ENCODE measurements at places on chromosomes 1 and 21. TPM values are rescaled to one million over a fixed set of nuclear protein-coding genes. Genes with fewer than 3 reads are reported as not detected.

Gene ALPL
- total RNA-seq, result not detected

Gene SOD1
- total RNA-seq, result 143 TPM

Gene ATP6V1G3
- not detected for total RNA-seq

Gene WNT3A
- not detected for total RNA-seq

Gene VWA1
- total RNA-seq, result not detected

Gene KLF17
- total RNA-seq, result not detected

Gene F13B
- not detected for total RNA-seq

Gene DMRTA2
- not detected for total RNA-seq

Gene TMEM39B
- 16.7 TPM for total RNA-seq

Gene RXRG
- not detected for total RNA-seq

Gene GFI1
- 18.8 TPM for total RNA-seq

Gene RSPO1
- total RNA-seq, result not detected

Gene ESPN
- 13.2 TPM for total RNA-seq

GRCh38 chr1:3195966-3196515, 127.0 kb downstream of the PRDM16 start:
- DNase-seq, result no peak

- no peak for DNase-seq
Measured at GRCh38 chr1:24525606-24526005, 23.0 kb downstream of the RCAN3 start.

DNA sequence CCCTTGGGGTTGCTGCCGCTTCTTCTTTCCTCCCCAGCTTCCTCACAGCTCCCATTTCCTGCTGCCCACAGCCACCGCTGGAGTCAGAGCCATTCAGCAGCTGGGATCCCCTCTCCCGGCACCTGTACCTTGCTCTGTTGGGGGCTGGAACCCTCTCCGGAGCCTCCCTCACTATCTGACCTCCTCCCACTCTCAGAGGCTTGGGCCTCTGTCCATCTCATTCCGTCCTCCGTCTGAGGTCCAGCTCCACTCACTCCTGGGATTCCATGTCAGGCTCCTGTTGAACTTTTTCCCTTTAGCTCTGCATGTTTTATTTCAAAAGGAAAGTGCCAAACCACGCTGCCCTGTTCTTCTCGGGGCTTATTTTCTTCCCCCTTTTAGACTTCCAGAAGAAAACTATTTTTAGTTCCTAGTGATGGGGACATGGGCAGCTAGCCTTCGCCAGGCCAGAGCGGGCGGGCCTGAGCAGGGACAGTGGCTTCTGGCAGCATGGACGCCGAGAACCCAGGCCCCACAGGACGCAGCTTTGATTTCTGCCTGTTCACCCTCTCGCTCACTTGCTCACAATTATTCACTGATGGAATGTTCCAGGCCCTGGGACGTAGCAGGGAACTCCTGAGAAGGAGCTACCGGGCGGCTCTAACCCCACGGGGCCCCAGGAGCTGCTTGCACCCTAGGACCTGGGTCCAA, 79.2 kb downstream of the ARHGEF10L start:
- DNase-seq, result no peak

GRCh38 chr1:211548321-211549091, 30.5 kb downstream of the SLC30A1 start:
- DNase-seq, result no peak

GRCh38 chr1:230208619-230209261, 141.7 kb downstream of the GALNT2 start:
- no peak for DNase-seq

DNA sequence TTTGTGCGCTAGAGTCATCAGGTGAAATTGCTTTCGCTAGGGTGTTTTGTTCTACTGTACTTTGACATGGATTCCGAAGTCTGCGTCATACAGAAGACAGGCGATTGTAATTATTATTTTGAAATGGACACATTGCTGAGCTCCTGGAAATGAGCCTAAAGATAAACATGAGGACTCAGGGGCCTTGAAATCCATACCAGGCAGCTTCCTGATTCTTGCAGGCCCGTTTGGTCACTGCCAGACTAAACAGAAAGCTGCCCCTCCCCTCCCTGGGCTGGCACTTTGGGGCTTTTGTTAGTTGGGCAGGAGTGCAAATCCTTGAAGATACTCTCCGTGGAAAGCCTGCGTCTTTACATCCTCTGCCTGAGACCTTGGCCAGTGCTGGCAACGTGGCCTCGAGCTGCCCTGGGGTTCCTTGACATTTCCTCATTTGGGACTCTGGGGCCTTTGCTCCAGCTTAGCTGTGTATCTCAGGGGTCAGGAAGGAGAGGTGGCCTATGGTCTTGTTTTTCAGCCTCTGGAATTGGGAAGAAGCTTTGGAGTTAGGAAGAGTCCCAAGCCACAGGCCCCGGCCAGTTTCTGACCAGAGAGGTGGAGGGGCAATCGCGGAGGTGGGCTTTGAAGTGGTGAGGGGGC, 26.9 kb upstream of the KCNE2 start:
- no peak for DNase-seq

GRCh38 chr1:111600886-111601386, 18.7 kb upstream of the RAP1A start:
- DNase-seq, result no peak

DNA sequence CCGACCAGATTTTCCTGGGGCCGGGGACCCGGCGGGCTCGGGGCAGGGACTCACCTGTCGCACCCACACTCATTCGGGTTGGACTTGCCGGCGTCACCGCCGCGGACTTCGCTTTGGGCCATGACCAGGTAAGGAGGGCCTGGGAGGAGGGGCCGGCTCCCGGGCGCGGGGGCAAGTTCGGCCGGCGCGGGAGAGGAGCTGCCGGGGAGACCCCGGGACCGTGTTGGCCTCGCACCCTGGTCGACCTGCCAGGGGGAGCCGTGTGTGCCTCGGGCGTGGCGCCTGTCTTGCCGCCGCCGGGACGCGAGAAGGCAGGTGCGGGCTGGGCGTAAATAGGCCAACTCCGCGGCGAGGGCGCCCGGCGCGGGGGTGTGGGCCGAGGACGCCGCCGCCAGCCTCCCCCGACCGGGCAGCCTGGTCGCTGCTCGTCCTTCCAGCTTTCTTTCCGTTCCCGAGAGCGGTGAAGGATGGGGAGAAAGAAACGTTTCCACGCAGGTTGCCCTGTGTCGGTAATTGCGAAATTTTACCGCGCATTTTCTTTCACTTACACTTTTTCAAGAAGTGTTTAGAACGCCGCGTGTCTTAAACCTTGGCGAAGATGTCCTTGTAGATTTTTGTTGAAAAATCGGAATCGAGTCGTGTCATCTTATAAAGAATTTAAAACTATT, 558 bp downstream of the USP1 start:
- DNase-seq, result peak; percentile 40

GRCh38 chr1:235279694-235280093, 48.3 kb downstream of the ARID4B start:
- no peak for DNase-seq

GRCh38 chr1:235075048-235075776, 53.4 kb downstream of the TOMM20 start:
- DNase-seq, result peak; percentile 13

- peak; percentile 20 for DNase-seq
Measured at GRCh38 chr1:26723013-26723991, 27.5 kb downstream of the ARID1A start.

- no peak for DNase-seq
Measured at GRCh38 chr1:62295921-62296491, 23.2 kb downstream of the KANK4 start.

DNA sequence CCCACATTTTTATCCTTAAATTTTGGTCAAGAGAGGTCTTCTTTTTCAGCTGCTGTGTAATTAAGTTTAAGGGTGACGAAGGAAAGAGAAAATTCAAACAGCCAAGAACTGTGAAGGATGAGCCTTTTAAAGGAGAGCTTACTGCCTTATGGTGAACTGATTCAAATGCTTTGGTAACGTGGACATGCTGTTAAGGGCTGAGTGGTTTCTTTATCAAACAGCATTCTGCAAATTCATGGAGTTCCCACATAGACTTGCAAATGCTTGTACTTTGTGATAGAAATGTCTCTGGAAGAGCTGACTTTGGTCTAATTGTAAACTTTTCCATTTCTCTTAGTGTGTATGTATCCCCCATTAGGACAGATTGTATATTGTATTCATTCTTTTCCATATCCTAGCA, 93.8 kb downstream of the CHD1L start:
- DNase-seq, result no peak

DNA sequence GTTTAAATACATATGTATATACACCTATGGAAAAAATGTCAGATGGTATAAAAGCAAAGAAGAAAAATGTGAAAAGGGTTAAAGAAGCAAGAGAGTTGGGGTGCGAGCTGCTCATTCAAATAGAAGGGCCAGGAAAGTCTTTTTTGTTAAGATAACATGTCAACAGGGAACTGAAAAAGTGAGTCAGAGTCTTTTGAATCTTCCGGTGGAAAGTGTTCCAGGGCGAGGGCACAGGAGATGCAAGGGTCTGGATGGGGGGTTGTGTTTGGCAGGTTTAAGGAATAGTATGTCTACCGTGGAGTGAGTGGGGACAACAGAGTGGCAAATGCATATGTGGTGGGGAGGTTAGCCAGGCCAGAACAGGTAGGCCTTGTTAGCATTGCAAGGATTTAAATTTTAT, 22.2 kb upstream of the GNG12 start:
- no peak for DNase-seq

GRCh38 chr1:155192346-155193274, 15.1 kb downstream of the THBS3 start:
- DNase-seq, result no peak

DNA sequence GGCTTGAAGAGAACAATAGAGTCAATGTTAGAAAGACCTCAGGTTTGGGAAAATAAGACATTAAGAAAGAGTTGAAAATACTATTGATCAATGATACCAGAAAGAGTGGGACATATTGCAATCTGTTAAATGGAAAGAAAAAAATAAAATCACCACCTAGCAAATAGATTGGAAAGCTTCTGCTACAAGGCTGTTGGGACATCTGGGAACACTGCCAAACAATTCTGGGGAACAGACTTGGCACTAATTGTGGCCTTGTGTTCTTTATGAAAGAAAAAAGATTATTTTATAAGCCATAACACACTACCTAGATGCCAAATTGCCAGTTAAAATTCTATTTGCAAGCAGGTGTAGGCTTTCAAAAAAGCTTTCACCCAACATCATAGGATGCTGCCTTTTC, 137.8 kb downstream of the TSEN15 start:
- DNase-seq, result no peak

DNA sequence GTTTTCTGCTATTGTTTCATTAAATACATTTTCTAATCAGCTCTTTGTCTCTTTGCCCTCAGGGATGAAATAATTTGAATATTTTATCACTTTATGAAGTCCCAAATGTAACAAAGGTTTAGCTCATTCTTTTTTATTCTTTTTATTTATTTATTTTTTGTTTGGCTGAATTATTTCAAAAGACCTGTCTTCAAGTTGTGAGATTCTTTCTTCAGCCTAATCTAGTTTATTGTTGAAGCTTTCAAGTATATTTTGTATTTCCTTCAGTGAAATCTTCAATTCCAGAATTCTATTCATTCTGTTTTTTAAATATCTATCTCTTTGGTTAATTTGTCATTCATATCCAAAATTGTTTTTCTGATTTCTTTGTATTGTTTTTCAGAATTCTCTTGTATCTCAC, 10.8 kb downstream of the LY9 start:
- no peak for DNase-seq

DNA sequence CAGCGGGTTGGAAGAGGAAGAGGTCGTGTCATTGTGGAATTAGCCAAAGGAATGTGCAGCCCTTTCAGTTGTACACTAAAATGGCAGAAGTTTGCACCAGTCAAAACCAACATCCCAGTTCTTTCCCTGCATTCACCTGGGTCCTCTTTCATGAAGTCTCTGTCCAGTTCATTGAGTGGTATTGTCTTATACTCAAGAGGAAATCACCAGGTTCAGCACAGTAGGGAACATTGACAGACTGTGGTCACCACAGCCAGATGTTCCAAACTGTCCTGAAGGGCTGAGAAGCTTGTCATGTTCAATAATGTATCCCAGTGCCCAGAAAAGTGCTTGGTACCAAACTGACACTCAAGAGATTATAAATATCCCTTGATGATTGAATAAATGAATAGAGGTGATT, 131.6 kb downstream of the GLUL start:
- DNase-seq, result no peak

DNA sequence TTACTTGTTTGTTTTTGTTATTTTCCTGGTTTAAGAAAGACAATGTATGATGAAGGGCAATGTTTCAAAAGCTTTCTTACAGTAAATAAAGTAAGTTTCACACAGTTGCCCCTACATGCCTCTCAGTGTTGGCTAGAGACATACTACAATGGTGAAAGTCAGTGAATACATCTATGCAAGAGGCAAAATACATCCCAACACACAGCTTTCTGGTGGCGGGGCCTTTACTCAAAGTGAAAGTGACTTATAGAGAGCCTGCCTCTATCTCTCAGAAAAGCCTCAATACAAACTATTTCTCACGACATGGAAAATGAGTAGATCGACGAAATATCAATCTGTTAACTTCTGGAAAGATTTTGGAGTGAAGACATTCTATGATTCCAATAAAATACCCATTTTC, 122.3 kb downstream of the SLC30A10 start:
- no peak for DNase-seq

DNA sequence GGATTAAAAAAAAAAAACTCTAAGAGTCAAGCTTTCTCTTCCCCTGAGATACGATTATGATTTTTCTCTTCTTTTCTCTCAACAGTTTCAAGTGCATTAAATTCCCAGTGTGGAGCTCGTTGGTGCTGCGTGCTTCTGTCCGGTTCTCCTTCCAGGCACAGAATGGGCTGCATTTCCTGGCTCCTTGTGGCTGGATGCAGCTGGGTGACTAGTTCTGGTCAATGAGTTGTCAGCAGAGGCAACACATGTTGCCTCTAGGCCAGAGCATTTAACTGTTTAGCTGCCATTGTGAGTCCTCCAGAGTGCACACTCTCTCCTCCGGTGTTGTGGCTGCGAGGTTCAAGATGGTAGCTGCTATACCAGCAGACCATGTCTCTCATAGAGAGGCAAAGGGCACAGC, 312.9 kb downstream of the RRAGC start:
- DNase-seq, result no peak

DNA sequence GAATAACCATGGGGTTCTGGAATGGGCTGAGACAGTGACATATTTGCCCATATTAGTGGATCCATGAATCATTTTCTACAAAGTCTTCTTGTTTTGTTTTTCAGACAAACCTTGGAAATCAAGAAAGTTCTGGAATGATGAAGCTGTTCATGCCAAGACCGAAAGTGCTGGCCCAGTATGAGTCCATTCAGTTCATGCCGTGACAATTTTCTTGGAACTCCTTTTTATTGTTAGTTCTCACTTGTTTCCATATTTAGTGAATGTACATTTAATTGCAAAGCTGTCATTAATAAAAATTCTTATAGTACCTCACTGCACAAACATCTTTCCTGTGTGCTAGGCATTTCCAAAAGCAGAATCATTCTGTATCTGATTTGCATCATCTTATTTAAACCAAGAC, 100.6 kb upstream of the KCNJ15 start:
- no peak for DNase-seq

- DNase-seq, result no peak
Measured at GRCh38 chr1:119737040-119737682, 25.4 kb downstream of the PHGDH start.

Measured in T-helper 17 cell (primary cell).